ENCODE measurements at places on chromosomes 3 and 15. TPM values are rescaled to one million over a fixed set of nuclear protein-coding genes. Genes with fewer than 3 reads are reported as not detected.

DNA sequence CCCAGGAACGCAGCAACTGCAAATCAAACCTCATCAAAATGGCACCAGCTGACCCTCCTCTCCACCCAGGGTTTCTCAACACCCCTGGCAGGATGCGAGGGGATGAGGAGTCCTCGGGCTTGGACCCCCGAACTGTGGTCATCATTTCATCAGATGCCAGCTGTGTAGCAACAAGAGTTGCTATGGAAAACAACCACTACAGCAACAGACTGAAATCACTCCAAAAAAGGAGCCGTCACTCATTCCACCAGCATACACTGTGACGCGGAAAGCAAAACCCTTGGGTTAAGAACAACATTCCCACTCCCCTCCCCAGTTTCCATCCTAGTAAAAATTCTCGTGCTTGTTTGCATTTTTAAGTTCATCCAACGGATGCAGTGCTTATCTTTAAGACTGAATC is 40.1 kb downstream of the VGLL4 start:
- no peak overlapping the region for H3K27ac ChIP-seq
- no peak overlapping the region for H3K4me3 ChIP-seq
- H3K4me1 ChIP-seq: no peaks in the 10 kb centered on the region
- H3K36me3 ChIP-seq: peaks cover 4% of the 10 kb centered on the region
- H3K27me3 ChIP-seq: no peaks in the 10 kb centered on the region
- no peak for DNase-seq

GRCh38 chr3:30893678-30894325 is 659 bp downstream of the GADL1 start:
- peaks cover 6% of the 10 kb centered on the region for H3K4me1 ChIP-seq
- no peak for DNase-seq
- H3K27ac ChIP-seq: no peak overlapping the region

- DNase-seq: no peak
- no peak overlapping the region for H3K4me3 ChIP-seq
- H3K4me1 ChIP-seq: peaks cover 22% of the 10 kb centered on the region
- H3K27ac ChIP-seq: no peak overlapping the region
- H3K36me3 ChIP-seq: no peaks in the 10 kb centered on the region
Measured at GRCh38 chr3:24270204-24270691, 224.4 kb downstream of the THRB start.

GRCh38 chr3:115236496-115236895 is 89.4 kb upstream of the ZBTB20 start:
- no peak for DNase-seq
- no peaks in the 10 kb centered on the region for H3K27me3 ChIP-seq
- no peaks in the 10 kb centered on the region for H3K36me3 ChIP-seq
- no peak overlapping the region for H3K27ac ChIP-seq

- H3K4me3 ChIP-seq: no peak overlapping the region
- H3K36me3 ChIP-seq: no peaks in the 10 kb centered on the region
- H3K4me1 ChIP-seq: no peaks in the 10 kb centered on the region
- H3K27ac ChIP-seq: no peak overlapping the region
- peak; percentile 72 for DNase-seq
- no peaks in the 10 kb centered on the region for H3K27me3 ChIP-seq
Measured at GRCh38 chr3:62665627-62666437, 209.4 kb downstream of the CADPS start.

- H3K27ac ChIP-seq: no peak overlapping the region
- H3K27me3 ChIP-seq: no peaks in the 10 kb centered on the region
- no peaks in the 10 kb centered on the region for H3K36me3 ChIP-seq
- no peaks in the 10 kb centered on the region for H3K4me1 ChIP-seq
- H3K4me3 ChIP-seq: no peak overlapping the region
Measured at GRCh38 chr15:89227425-89227824, 6.0 kb upstream of the RLBP1 start.

- H3K4me3 ChIP-seq: no peak overlapping the region
- peaks cover 11% of the 10 kb centered on the region for H3K4me1 ChIP-seq
Measured at GRCh38 chr3:149575213-149575960, 82.4 kb downstream of the WWTR1 start.

- H3K4me1 ChIP-seq: no peaks in the 10 kb centered on the region
- H3K27me3 ChIP-seq: no peaks in the 10 kb centered on the region
- no peak overlapping the region for H3K27ac ChIP-seq
Measured at GRCh38 chr15:99427668-99428361, 138.0 kb upstream of the MEF2A start.

- no peak for DNase-seq
- no peaks in the 10 kb centered on the region for H3K27me3 ChIP-seq
Measured at GRCh38 chr15:42992626-42993025, 72.0 kb upstream of the TTBK2 start.

DNA sequence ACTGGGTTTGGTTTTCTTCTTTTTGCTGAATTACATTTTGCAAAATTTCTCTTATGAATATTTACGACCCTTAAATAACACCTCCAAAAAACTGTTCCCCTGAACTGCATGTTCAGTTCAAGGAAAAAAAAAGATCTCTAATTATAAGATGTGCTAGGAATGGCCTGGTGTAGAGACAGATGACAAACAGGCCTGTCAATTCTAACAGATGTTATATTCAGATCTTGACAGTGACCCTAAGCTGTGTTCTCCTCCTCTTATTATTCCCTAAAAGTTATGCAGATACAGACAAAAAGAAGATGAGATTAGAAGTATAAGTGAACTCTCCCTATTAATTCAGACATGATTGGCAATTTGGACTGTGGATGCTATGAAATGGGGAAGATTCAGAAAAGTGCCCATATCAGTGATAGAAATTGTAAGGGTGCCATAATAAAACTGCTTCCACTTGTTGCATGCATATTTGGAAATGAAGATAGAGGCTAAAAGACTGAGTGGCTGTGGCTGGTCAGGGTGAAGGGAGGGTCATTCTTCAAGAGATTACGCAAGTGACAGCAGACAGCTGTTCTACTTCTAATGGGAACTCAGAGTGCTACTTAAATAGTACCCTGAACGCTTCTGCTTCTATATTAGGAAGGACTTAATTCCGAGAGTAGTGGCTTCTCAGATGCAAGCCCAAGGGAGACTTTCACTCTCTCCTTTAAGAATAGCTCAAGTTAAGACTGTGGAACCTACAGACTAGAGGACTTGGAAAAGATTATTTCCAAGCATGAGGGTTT is 75.5 kb downstream of the ADAMTS9 start:
- H3K4me3 ChIP-seq: no peak overlapping the region
- no peaks in the 10 kb centered on the region for H3K27me3 ChIP-seq
- H3K4me1 ChIP-seq: peaks cover 5% of the 10 kb centered on the region
- no peak overlapping the region for H3K27ac ChIP-seq
- DNase-seq: no peak

DNA sequence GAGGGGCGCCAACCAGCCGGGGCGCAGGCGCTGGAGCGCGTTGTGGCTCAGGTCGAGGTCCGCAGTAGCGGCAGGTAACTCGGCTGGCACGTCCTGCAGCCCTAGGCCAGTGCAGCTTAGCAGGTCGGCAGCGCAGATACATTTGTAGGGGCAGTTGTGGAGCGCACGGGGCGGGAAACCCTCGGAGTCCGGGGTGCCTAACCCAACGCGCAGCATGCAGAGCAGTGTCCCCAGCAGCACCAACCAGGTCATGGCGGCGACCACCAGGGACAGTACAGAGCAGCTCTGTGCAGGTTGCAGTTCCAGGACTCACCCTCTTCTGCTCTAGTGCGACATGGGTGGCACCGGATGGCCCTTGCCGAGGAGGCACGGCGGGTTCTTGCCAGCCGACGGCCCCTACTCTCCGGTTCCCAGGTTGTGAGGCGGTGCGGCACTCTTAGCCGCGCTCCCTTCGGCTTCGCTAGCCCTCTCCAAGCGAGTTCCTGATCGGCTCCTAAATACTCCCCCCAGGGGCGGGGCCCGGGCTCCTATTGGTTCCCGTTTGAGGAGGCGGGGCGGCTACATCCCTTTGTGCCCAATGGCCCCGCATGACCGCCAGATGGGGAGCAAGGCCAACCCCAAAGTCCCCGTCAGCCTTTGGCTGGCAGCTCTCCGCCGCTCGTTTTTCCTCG is at the start of gene AMIGO3:
Gene AMIGO3 (minus strand): TSS at position 471 of the 671 bp plus-strand sequence. CDS start 219 bp downstream, at position 252.
- peak within 1 kb of the TSS; percentile 6 for H3K4me3 ChIP-seq
- H3K36me3 ChIP-seq: peaks cover 30% of the 10 kb centered on the region
- H3K27ac ChIP-seq: no peak within 1 kb of the TSS
- peak; percentile 91 for DNase-seq
- peaks cover 28% of the 10 kb centered on the region for H3K4me1 ChIP-seq

DNA sequence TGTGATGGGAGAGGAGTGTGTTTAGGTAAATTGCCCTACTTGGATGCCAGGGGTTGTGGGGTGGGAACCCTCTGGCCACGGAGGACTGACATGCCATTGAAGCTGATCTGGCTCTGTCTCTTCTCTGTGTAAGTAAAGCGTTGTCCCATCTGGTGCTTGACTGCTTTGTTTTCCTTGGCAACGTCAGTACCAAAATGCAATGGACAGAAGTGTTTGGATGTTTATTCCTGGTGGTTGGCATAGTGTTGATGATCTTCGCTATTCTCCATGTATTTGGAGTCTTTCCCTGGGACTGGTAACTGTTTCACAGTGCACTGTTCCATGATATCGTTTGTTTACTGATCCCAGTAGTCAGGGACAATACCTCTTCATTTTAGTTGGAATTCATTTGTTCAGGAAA is 130.5 kb upstream of the MCTP2 start:
- no peaks in the 10 kb centered on the region for H3K27me3 ChIP-seq
- no peaks in the 10 kb centered on the region for H3K4me1 ChIP-seq
- no peaks in the 10 kb centered on the region for H3K36me3 ChIP-seq
- DNase-seq: no peak
- H3K27ac ChIP-seq: no peak overlapping the region

DNA sequence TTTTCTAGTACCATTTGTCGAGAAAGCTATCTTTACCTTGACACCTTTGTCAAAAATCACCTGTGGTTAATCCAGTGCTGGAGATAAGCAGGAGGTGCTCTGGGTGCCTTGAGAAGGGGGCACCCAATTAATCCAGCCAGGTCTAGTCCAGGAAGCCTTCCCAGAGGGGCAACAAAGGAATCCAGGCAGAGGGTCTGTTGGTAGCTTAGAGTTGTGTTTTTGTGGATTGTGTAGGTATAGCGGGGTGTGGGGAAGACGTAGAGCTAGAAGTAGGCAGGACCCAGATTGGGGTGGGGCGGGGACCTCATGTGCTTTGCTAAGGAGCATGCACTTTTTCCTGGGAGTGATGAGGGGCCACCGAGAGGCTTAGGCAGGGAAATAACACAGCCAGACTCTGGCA is 6.0 kb upstream of the PIGZ start:
- no peaks in the 10 kb centered on the region for H3K36me3 ChIP-seq
- peaks cover 4% of the 10 kb centered on the region for H3K4me1 ChIP-seq
- no peaks in the 10 kb centered on the region for H3K27me3 ChIP-seq
- no peak overlapping the region for H3K4me3 ChIP-seq

- no peak overlapping the region for H3K4me3 ChIP-seq
- H3K27me3 ChIP-seq: no peaks in the 10 kb centered on the region
- DNase-seq: no peak
Measured at GRCh38 chr15:69185706-69186105, 25.3 kb downstream of the GLCE start.

GRCh38 chr15:61654002-61654740 is 406.1 kb downstream of the VPS13C start:
- H3K36me3 ChIP-seq: no peaks in the 10 kb centered on the region
- no peak for DNase-seq
- H3K4me3 ChIP-seq: no peak overlapping the region
- H3K27ac ChIP-seq: no peak overlapping the region
- H3K4me1 ChIP-seq: no peaks in the 10 kb centered on the region

DNA sequence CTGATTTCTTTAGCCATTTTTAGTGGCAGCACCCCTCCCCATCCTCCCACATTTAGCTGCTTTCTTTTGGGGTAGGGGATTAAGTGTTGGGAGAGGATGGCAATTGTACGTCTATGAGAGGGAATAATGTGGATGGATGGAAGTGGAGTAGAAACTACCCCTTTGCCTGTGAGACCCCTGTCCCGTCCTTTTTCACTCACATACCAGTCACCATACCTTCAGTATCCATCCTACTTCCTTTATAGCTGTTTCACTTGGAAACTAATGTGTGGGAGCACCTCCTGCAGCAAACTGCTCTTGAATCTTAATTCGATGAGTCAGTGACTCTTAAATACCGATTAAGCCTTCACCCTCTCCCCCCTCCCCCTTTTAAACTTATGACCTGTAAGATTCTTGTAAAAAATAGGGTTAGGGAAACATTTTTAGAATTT is 730 bp downstream of the SPRED1 start:
- no peaks in the 10 kb centered on the region for H3K4me1 ChIP-seq
- H3K4me3 ChIP-seq: peak overlapping the region; percentile 99
- H3K36me3 ChIP-seq: no peaks in the 10 kb centered on the region
- H3K27me3 ChIP-seq: no peaks in the 10 kb centered on the region

DNA sequence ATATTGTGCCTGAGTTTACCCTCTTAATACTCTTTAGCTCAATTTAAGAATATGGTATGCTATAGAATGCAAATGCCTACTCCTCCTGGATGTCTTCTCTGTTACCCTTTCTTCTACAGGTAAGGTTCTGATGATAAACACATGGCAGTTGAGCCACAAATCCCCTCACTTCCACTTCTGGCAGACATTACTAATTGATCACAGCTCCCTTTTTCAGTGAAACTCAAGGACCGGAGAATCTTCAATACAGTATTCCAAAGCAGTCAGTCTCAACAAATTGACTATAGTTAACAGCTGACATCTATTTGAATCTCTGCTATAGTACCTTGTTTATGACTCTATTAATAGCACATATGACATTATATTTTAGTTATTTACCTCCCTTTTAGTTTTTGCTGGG is 232.1 kb upstream of the ADAMTS9 start:
- H3K27me3 ChIP-seq: no peaks in the 10 kb centered on the region
- no peak overlapping the region for H3K4me3 ChIP-seq
- H3K36me3 ChIP-seq: no peaks in the 10 kb centered on the region
- H3K4me1 ChIP-seq: peaks cover 8% of the 10 kb centered on the region
- no peak for DNase-seq

GRCh38 chr15:84658080-84658787 is at the start of gene NMB:
TSS of gene NMB (minus strand) at chr15:84658199. CDS start at chr15:84658152, 47 bp downstream.
- DNase-seq: peak; percentile 77
- H3K27ac ChIP-seq: peak within 1 kb of the TSS; percentile 47
- peaks cover 19% of the 10 kb centered on the region for H3K4me1 ChIP-seq
- no peaks in the 10 kb centered on the region for H3K27me3 ChIP-seq
- peak within 1 kb of the TSS; percentile 16 for H3K4me3 ChIP-seq
- H3K36me3 ChIP-seq: no peaks in the 10 kb centered on the region

GRCh38 chr3:197432384-197433127 is 123.2 kb downstream of the BDH1 start:
- no peak overlapping the region for H3K27ac ChIP-seq
- H3K36me3 ChIP-seq: no peaks in the 10 kb centered on the region
- no peaks in the 10 kb centered on the region for H3K27me3 ChIP-seq
- H3K4me3 ChIP-seq: no peak overlapping the region
- H3K4me1 ChIP-seq: no peaks in the 10 kb centered on the region
- DNase-seq: no peak

- no peaks in the 10 kb centered on the region for H3K36me3 ChIP-seq
- H3K4me3 ChIP-seq: peak overlapping the region; percentile 75
- no peak for DNase-seq
Measured at GRCh38 chr3:147393261-147393942, 12.9 kb downstream of the ZIC4 start.

GRCh38 chr3:126911162-126912026 is 71.5 kb upstream of the PLXNA1 start:
- no peaks in the 10 kb centered on the region for H3K4me1 ChIP-seq
- no peak overlapping the region for H3K4me3 ChIP-seq
- no peak overlapping the region for H3K27ac ChIP-seq
- H3K27me3 ChIP-seq: no peaks in the 10 kb centered on the region
- H3K36me3 ChIP-seq: no peaks in the 10 kb centered on the region

- no peaks in the 10 kb centered on the region for H3K36me3 ChIP-seq
- no peak overlapping the region for H3K27ac ChIP-seq
- H3K4me1 ChIP-seq: no peaks in the 10 kb centered on the region
- H3K27me3 ChIP-seq: no peaks in the 10 kb centered on the region
- DNase-seq: no peak
Measured at GRCh38 chr3:135056084-135056730, 261.1 kb downstream of the EPHB1 start.

TTLL13 gene
- not detected for total RNA-seq

FAM81A gene
- total RNA-seq: 0.05 TPM

RPL4 gene
- total RNA-seq: 1,530 TPM

LEKR1 gene
- 0.19 TPM for total RNA-seq

GXYLT2 gene
- 0.98 TPM for total RNA-seq

FGD5 gene
- 2.8 TPM for total RNA-seq

RNF123 gene
- total RNA-seq: 44.0 TPM

Data from liver (tissue), 10 donors.